Esophagus squamous epithelium (tissue), 5 donors: ENCODE measurements at places on chromosomes 12 and 14. TPM values are rescaled to one million over a fixed set of nuclear protein-coding genes. Genes with fewer than 3 reads are reported as not detected.

Gene ARHGAP9
- 17.9 TPM for total RNA-seq

- DNase-seq, result no peak
Observed at GRCh38 chr12:66268562-66268961, 33.7 kb upstream of the HELB start.

Gene SLC5A8
- total RNA-seq, result under 0.01 TPM

DNA sequence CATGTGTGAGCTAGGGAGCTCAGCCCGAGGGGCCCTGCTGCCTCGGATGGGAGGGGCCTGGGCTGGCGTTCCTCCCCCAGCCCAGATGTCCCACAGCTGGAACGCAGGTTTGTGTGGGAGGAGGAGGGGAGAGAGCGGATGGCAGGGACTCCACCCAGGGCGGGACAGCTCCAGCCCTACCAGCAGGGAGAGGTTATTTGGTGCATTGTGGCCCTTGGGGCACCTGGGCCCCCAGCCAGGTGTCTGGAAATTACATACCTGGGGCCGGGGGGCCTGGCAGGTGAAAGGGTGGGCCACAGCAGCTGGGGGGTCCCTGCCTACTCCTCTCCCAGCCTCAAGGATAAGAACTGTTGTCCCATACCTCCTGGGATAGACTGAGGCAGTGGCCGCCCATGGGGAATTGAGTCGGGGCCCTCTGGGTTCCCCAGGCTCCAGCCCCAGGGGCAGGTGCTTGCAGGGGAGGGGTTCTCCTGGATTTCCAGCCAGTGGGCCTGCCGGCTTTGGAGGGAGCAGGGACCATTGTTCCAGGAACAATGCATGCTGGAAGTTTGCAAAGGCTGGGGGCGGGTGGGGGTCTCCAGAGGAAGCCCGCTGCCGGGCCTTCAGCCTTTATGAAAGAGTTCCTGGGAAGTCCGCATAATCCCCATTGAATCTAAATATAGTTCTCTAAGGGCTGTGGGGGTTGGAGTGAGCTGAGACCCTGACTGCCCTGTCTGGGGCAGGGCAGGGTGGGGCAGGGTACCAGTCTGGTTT, 1.2 kb downstream of the KIF26A start:
- no peak for DNase-seq

- no peak for DNase-seq
Observed at GRCh38 chr12:93589081-93589480, 16.6 kb downstream of the SOCS2 start.

Gene RNFT2
- 0.26 TPM for total RNA-seq

DNA sequence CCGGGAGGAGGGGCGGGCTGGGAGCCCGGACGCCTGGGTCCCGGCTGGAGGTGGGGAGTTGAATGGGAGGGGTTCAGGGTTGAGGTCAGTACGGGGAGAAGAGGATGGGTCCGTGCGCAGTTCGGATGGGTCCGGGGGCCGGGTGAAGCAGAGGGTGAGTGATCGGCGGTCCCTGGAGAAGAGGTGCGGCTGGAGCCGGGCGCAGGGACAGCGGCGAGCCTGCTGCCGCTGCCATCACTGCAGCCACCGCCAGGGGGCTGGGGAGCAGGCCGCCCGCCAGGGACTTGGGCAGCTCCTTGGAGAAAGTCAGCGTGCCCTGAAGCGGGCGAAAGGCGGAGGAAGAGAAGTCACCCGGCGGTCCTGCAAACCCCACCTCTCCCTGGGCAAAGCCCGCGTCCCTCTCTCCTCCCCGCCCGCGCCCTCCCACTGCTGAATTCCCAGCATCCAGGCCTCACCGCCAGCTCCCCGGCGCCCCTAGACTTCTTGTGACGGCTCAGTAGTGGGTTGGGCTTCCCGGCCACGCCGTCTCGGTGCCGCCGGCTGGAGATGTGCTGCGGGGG, 6.0 kb upstream of the GPR84 start:
- DNase-seq, result no peak

Gene CHGA
- not detected for total RNA-seq

DNA sequence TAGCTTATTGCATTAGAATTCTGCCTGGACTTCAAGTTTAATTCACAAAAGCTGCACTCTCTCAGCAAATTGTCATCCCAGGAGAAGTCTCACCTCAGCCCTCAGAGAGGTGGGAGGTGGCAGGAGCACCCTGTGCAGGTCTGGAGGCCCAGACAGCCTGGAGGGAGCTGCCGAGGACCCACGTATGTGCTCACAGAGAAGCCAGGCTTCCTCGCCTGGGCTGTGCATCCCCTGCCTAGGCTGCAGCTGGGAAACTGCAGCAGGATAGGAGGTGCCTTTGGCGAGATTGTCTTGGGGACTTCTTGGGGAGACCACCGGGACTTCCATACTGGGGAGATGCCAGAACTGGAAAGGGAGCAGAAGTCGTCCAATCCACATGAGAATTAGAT, 8.8 kb downstream of the CPNE6 start:
- DNase-seq, result no peak

Gene GOLGA5
- 32.6 TPM for total RNA-seq

Gene VSIG10
- 11.9 TPM for total RNA-seq

- no peak for DNase-seq
Observed at GRCh38 chr12:2057041-2057794, 4.4 kb downstream of the CACNA1C start.

- no peak for DNase-seq
Observed at GRCh38 chr12:104427547-104427938, 29.2 kb upstream of the CHST11 start.

DNA sequence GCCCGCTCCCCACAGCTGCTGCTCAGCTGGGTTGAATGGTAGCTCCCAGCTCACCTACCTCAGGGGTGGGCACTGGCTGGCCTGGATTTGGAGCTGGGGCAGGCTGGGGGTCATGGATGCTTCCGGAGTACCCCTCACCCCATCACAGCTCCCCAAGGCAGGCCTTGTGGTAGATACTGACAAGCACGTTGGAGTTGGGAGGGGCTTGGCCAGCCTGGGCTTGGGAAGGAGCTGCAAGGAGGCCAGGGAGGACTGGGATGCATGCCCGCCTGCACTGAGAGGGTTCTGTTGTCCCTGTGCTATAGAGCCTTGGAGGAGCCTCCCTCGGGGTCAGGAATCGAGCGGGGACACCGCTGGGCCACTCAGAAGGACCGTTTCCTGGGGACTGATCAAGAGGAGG, 14.2 kb downstream of the TMEM63C start:
- no peak for DNase-seq

GRCh38 chr12:124667506-124668326, 100.3 kb upstream of the NCOR2 start:
- DNase-seq, result no peak

DNA sequence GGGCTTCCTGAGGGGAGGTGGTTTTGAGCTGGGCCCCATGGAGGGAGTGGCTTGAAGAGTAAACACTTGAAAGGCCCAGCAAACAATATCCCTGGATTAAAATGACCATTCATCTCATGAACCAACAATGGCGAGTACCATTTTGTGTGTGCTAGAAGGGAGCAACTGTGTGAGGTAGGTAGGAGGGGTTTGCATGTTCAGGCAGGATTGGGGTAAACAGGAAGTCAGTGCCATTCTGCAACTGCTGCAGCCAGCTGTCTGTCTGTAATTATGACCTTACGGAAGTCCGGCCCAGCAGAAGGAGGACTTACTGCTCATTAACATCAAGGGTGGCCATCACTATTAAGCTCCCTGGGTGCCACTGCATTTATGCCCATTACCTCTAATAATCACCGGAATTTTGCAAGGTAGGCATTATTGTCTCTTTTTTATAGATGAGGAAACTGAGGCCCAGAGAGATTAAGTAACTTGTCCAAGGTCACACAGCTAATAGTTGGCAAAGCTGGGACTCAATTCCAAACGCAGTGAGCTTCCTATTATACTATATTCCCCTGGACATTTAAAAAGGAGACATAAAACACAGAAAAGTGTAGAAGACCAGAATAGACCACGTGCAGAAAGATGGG, 16.6 kb upstream of the IFI27L2 start:
- DNase-seq, result no peak

Gene COCH
- total RNA-seq, result not detected

- DNase-seq, result no peak
Observed at GRCh38 chr12:2739832-2740641, 54.7 kb upstream of the FKBP4 start.

- no peak for DNase-seq
Observed at GRCh38 chr14:75449696-75450095, 21.9 kb downstream of the JDP2 start.

DNA sequence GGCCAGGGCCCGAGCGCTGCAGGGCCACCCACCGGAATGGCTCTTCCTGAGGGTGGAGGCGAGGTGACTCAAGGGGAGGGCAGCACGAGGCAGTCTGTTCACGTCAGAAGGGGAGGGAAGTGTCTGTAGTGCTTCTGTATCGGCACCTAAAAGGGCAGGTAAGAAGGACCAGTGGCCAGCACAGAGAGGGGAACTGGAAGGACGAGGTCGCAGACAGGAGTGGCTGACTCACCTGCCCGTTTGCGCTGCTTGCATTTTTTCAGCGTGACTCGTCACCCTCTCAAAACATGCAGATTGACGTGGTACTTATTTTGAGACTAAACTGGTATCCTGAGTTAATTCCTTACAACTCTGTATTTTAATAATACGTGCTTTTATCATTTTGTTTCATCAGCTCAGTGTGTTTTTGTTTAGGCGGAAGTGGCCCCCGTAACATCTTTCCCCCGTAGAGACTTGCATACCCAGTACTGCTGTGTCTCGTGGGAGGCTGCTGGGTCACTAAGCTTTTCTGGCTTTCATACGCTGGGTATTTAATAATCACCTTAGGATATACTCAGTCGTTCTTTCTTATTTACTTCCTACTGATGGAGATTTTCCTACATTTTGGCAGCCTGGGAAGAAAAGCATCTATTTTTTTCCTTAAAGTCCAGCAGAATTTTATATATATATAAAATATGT, 26.4 kb downstream of the SFSWAP start:
- DNase-seq, result no peak

Gene PYM1
- 60.7 TPM for total RNA-seq

Gene OR4K13
- not detected for total RNA-seq

Gene SCNN1A
- 266 TPM for total RNA-seq

Gene CLEC4E
- total RNA-seq, result 3.2 TPM

- no peak for DNase-seq
Observed at GRCh38 chr12:67854351-67854750, 134.9 kb upstream of the IFNG-AS1 start.

GRCh38 chr12:49367381-49368239, at the start of gene SPATS2:
Gene SPATS2, plus strand, starts transcription at chr12:49367462. Its CDS starts 93,551 bp downstream, at chr12:49461013.
- DNase-seq, result peak; percentile 59

GRCh38 chr14:25833341-25834126, 764.3 kb downstream of the NOVA1 start:
- DNase-seq, result no peak

GRCh38 chr12:1473418-1473817, 121.0 kb downstream of the FBXL14 start:
- no peak for DNase-seq

Gene HEBP1
- total RNA-seq, result 17.0 TPM

Gene PKP2
- total RNA-seq, result 8.5 TPM

- DNase-seq, result no peak
Observed at GRCh38 chr12:28040246-28040645, 67.7 kb upstream of the PTHLH start.

- DNase-seq, result no peak
Observed at GRCh38 chr12:94706250-94706661, 55.9 kb upstream of the TMCC3 start.

Gene SDS
- not detected for total RNA-seq

Gene PAX9
- total RNA-seq, result 70.1 TPM

Gene WNT5B
- 16.4 TPM for total RNA-seq

GRCh38 chr14:75068294-75069120, 934 bp upstream of the ZC2HC1C start:
- DNase-seq, result no peak

DNA sequence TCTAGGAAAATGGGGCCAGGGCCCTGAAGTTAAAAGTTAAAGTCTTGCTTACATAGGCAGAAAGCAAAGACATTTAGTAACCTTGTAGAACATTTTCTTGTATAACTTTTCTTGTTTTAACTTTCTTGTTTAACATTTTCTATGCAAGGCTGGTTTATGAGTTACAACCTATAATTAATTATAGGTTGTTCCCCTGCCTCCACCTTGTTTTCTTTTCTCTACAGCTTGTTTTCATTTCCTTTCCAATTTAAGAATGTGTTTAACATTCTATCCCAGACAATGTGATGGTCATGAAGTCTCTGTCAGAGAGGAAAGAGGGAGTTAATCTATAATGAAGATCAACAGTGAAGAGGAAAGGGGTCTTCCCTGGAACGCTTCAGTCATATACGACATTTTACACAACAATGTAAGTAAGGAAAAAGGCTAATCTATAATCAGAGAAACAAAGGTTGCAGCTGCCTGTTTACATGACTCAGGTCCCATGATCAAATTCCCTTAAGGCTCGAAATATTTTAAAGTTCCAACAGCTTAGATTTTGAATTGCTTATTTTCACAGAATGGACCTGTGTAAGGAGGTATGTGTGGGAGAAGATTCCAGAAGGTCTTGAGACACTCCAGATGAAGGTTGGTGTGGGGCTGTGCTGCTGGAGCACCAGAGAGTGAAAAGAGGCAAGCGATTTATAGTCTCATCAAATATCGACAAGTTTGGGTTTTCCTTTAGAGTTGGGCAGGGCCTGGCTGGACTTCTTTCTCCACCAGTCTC, 34.2 kb upstream of the TCL1B start:
- no peak for DNase-seq

Gene SIX6
- total RNA-seq, result not detected

DNA sequence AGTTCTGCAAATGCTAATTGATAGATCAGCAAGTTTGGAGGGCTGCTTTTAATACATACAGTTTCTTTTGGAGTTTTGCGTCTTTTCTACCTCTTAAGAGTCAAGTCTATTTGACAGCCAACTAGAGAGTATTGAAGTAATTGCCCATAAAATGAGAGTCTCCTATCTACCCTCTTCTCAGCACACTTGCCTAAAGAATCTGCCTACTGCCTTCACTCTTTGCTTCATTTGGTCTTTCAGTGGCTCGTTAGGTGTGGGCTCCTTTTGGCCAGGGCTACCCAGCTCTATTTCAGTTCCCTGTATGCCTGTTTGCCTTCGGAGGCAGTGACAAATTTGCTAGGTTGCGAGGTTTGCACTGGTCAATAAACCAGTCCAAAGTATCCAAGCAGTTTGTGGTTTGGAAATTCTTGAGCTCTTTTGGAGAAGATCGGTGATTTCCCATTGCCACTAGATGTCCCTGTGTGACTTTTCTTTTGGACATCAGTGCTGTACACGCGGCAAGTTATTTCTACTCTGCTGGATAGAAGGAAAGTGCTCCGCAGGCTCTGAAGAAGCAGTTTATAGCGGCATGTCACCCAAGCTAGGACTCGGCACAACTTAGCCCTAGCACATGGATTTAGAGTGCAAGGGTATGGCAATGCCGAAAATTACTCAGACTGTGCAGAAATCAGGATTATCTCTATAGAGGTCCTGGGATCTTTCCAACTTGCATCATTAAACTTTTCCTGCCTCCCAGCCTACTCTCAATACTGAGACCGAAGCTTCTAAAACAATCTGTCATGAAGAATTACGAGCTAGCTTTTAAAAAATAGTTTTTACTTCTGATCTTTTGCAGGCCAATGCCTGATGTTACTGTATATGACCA, 38.6 kb downstream of the MGST1 start:
- DNase-seq, result no peak
